GM12865 (cell line): ENCODE measurements at places on chromosomes 7 and 10.

DNA sequence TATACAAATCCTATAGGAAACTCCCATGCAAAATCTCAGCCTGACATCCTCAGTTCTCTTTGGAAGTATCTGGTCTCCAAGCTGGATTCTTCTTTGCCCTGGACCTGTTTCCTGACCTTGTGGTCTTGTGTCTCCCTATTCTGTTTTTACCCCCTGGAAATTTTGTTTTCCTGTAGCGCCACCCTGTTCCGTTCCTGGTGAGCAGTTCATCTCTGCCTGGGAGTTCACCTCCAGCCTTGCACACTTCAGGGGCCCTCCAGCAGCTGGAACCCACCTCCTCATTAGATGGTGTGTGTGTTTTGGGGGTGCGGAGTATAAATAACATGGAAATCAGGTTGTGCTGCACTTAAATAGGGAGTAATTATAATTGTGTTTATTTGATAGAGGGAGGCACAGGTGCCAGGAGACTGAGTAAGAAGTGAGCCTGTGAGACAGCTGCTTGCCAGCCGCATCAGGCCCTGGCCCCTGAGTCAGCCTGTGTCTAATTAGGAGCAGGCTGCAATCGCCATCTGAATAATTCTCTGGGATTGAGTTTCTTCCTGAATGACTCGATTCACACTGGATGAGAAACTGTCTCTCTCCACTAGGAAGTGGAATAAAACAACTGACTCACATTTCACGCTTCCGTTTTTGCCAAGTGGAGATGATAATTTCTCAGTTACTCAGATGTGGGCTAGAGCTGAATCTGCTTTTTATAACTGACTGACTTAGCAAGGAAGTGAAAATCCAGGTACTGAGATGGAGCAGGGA, 69.4 kb upstream of the HECTD2 start:
- DNase-seq, result no peak

DNA sequence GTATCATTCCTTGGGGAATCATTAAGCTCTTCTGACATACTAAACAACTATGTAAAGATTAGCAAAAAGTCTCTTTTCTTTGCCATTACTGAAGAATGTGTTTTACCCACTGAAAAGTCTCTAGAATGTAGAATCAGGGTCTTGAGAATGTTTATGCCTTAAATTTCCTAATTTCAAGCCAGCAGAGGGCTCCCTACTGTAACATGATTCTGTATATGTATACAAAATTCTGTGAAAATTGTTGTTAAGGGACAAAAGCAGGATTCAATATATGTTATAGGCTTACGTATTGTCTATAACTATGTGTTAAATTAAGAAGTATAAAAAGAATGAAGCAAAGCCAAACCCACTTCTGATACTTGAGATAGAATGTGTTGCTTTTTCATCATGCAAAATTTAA, 296.9 kb upstream of the DGKB start:
- DNase-seq, result no peak

DNA sequence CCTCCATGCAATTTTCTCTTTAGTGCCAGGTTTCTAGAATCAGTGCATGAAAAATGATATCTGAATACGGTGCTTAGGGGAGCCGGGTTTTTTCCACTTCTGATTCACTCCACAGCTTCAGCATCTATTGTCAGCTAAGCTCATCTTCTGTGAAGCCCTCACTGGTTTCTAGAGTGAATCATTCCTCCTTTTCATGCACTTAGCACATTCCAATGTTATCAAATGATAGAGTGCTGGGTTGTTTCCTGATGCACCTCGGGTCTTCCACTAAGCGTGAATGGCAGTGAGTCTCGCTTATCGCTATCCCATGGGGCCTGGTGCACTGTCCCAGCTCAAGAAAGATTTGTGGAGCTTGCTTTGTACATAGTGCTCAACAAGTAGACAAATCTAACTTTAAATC, 170.9 kb upstream of the RHEB start:
- DNase-seq, result no peak

DNA sequence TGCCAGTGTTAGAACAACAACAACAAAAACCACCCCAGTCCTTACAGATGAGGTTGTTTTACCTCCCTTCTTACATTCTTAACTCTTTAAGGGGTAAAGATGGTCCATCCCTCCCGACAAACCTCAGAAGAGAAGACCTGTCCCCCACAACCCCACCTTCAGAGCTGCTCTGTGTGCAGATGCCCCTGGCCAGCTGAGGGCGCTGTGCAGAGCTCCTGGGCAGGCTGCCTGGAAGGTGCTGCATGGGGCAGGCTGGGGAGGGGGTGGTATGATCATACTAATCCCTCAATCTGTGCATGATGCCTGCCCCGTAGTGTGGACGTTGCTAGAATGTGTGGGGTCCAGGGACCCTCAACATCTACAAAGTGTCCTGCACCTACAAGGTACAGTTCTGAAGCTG, 387.1 kb downstream of the INHBA start:
- DNase-seq, result no peak

DNA sequence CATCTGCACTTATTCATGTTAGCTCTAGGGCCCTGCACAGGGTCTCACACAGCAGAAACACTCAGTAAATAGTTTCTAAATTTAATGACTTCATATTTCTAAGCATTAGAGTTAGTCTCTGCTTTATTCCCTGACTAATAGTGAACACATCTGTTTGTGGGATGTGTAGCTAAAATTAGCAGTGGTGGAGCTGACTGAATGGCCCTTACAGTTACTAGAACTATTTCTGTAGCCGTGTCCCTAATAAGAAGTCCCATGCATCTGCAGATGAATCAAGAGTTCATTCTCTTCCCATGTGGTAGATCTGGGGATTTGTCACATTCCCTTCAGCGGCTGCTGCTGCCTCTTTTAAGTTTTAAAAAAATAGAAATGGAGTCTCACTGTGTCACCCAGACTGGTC, 11.7 kb downstream of the MAP3K8 start:
- no peak for DNase-seq

DNA sequence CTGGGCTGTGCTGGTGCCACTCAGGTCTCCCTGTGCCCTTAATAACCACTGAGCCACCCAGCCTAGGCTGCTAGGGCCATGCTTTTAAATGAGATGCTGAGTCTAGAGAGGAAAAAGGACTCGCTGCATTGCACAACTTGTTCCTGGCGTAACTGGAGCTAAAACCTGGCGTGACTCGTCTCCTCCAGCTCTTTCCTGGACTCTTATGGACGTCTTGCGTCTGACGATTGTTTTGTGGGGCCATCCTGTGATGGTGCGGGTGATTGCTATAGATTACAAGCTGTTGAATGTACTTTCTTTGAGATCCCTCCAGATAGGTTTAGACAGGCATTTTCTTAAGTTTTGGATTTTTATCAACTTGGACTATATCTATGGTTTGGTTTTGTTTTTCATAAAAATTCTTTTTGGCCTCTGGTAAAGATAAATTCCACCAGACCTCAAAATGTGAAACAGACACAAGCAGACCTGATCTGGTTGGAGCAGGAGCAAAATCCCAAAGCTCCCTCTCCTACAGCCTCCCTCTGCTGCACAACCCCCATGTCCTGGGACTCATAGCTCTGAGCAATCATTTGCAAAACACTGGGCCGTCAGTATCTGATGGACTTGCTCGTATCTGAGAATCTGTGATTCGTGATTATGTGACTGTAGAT, 230.3 kb downstream of the ARHGAP12 start:
- no peak for DNase-seq

- DNase-seq, result peak; percentile 9
These were observed 115.9 kb downstream of the GPR85 start for GRCh38 chr7:112970771-112971170.

- DNase-seq, result peak; percentile 70
These were observed 41.2 kb upstream of the VCL start for GRCh38 chr10:73956476-73957359.

- no peak for DNase-seq
These were observed 249.0 kb downstream of the TNS3 start for GRCh38 chr7:47332681-47333553.

- no peak for DNase-seq
These were observed 138.0 kb downstream of the CDH23 start for GRCh38 chr10:71534568-71535194.

DNA sequence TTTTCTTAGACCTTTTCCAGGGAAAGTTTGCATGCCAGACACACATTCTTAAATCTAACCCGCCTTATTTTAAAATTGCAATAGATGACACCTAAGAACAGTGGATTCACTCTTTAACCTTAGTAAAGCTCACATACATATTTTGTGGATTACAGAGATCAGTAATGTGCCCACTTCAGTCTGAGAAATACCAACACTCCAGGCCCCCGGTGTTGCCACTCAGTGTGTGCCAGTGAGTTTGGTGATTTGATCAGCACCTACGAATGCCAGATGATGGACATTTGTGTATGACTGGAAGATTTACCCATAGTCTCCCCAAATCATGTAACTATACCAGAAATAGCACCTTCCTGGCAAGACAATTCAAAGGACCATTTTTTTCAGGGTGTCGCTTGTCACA, 2.6 kb downstream of the LRRN3 start:
- DNase-seq, result no peak

DNA sequence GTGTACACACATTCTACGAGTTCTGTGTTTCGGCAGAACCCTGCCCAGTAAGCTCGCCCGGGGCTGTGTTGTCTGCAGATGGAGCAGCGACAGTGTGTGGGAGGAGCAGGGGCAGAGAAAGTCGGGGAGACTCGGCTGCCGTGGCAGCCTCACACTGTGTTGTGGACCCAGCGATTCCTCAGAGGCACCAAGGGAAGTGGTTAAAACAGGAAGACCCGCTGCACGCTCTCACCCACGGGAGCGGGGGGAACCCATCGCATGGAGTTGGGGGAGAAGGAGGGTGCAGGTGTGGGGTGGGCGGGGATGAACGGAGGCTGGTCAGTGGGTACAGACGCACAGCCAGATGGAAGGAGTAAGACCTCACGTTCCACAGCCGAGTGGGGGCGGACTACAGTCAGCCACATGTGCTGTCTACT, 250.2 kb downstream of the ELFN1 start:
- DNase-seq, result no peak

DNA sequence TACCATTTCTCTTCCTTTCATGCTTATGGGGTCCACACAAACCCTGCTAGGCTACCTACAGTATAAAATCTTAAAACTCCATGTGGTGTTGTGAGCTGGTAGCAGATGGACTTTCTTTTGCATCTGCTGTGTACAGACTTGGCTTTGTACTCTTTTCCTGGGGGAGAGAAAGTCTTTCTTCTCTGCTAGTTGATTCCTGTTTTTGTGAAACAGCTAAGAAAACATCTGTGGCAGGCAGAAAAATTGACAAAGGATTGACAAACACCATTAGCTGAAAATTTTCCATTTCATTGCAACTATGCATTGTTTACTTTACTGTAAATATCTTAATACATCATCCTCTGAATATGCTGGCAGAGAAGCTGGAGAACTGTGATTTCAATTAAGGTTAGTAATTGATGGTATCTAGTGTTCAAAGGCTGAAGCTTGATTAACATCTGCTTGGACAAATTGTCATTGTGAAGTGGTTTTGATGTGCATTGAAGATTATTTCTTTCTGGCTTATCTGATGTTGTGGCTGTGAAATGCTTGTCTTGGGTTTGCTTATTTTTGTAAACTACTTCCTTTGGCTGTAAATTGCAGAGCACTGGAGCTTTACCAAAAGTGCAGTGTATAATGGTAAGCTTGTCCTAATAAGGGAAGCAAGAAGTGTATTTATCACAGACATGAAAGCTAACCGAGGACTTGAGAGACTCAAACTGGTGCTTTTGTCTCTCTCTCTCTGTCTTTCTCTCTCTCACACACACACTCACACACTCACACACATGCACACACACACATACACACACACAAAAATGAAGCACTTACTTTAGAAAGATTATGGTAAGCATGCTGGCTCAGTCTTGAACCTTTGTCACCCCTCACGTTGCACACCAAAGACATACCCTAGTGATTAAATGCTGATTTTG, at the start of gene FOXP2:
TSS of gene FOXP2 (plus strand) at position 660 of the 908 bp plus-strand sequence. CDS start 11,697 bp downstream, outside the sequence.
- DNase-seq, result peak; percentile 7

DNA sequence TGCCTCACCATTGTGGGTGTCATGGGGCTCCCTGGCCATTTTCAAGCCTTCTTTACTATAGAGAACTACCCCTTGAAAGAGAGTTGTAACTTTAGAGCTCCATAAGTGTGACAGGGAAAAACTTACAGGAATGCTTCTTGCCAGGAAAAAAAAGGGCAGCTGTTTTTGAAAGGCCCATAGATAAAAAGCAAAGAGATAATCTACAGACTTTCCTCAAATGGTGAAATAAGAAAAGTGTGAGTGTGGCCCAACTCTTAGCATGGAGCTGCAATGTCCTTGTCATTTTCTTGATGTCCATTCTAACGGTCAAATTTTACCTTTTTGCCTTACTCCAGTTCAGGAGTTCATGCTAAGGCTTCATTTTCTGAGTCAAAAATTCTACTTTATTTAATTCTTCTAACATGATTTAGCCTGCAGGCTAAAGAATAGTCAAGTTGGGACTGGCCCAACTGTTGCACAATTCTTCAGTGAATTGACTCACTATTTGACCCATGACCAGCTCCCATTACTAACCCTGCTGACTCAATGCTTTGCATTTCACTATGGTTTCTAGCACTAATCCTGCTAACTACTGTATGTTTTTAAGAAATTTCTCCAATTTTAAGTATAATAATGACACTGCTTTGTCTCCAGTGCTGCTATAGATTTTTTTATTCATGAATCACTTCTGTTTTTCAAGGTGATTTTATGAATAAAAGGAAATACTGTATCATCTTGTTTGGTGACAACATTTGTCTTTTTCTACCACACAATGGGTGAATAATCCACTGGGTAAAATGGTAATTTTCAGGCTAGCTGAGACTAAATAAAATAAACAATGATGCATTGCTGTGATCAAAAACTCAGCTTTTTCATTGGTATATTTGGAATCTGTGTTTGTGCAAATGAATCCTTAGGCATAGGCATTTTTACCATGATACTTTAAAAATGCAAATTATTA, 41.4 kb upstream of the SGCE start:
- peak; percentile 2 for DNase-seq

GRCh38 chr10:48193556-48193955, 80.9 kb downstream of the FRMPD2 start:
- DNase-seq, result no peak

GRCh38 chr10:59337201-59337652, 25.1 kb downstream of the FAM13C start:
- DNase-seq, result peak; percentile 2

GRCh38 chr7:46139079-46139478, 218.0 kb upstream of the IGFBP3 start:
- peak; percentile 77 for DNase-seq

- no peak for DNase-seq
These were observed 44.1 kb upstream of the ADRB1 start for GRCh38 chr10:113999531-113999930.

- DNase-seq, result no peak
These were observed 38.4 kb downstream of the NET1 start for GRCh38 chr10:5450605-5451384.

GRCh38 chr7:115574681-115575291, 455.8 kb downstream of the TFEC start:
- no peak for DNase-seq

- DNase-seq, result no peak
These were observed 41.8 kb downstream of the COL17A1 start for GRCh38 chr10:104043854-104044253.

GRCh38 chr10:133440633-133441285, 13.0 kb upstream of the SCART1 start:
- no peak for DNase-seq

- no peak for DNase-seq
These were observed 154.2 kb downstream of the TSPAN12 start for GRCh38 chr7:120703585-120704240.

DNA sequence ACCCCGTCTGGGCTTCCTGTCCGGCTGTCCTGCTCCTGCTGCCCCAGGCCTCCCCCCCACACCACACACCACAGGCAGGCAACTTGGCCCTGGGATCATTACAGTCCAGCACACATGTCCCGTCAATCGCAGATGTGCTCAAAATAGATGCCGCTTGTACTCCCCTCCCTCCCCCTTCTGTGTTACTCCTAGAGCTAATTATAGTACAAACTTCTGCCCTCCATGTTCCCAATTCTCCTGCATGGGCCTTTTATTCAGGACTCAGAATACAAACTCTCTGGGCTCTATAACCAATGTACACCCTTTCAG, at the start of gene SYNPO2L:
TSS of gene SYNPO2L (minus strand) at position 40 of the 309 bp plus-strand sequence. CDS start 107 bp downstream, outside the sequence.
- no peak for DNase-seq
